ENCODE measurements at places on chromosomes 5 and 9. TPM values are rescaled to one million over a fixed set of nuclear protein-coding genes. Genes with fewer than 3 reads are reported as not detected.

GRCh38 chr9:98971168-98971914, 27.6 kb downstream of the COL15A1 start:
- no peaks in the 10 kb centered on the region for H3K4me1 ChIP-seq
- no peak overlapping the region for H3K4me3 ChIP-seq
- H3K36me3 ChIP-seq: no peaks in the 10 kb centered on the region
- H3K27ac ChIP-seq: no peak overlapping the region

The MED22 gene
- 44.6 TPM for total RNA-seq

DNA sequence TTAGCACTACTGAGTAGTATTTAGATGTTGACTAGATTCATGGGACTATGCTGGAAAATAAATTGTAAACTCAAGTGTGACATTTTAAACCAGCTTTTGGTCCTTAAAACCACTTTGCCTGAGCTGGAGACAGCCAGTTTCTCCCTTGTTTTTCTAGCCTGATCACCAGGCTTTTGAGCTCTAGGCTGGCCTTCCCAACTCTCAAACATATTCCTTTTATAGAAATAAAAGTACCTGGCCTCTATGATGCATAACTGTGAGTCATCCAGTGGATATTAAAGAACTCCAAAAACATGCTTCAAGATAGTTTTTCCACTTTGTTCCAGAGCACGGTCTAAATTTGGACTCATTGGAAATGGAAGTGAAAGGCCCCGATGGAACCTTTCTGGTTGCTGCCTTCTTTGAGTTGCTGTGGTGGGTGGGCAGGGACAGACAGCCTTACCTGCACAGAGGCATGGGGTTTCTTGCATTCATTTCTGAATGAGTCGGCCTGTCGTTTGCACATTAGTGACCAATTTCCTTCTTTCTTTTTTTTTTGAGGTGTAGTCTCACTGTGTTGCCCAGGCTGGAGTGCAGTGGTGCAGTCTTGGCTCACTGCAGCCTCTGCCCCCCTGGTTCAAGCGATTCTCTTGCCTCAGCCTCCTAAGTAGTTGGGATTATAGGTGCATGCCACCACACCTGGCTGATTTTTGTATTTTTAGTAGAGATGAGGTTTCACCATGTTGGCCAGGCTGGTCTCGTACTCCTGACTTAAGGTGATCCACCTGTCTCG, 43.1 kb downstream of the TRIO start:
- DNase-seq: no peak
- no peak overlapping the region for H3K4me3 ChIP-seq
- H3K36me3 ChIP-seq: no peaks in the 10 kb centered on the region
- no peaks in the 10 kb centered on the region for H3K27me3 ChIP-seq

GRCh38 chr5:133017964-133018363, 8.4 kb downstream of the ZCCHC10 start:
- peaks cover 34% of the 10 kb centered on the region for H3K36me3 ChIP-seq
- no peak overlapping the region for H3K27ac ChIP-seq
- DNase-seq: no peak

The TUT7 gene
- total RNA-seq: 49.1 TPM

DNA sequence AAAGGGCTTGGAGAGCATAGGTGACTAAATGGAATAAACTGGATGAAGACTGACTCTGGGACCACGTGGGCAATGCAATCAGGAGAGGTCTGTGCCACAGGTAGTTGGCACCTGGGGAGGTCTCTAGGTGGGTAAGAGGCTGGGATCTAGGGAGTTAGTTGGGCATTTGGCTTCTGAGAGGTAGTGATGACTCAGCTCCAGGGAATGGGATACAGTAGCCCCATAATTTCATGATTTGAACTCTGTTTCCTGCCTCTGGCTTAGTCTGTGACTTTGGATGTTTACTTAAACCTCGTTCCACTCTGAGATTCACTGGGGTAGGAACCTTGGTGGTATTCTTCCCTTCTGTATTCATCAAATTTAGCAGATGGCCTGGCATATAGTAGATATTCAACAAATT, 240.8 kb downstream of the KIF4B start:
- no peaks in the 10 kb centered on the region for H3K27me3 ChIP-seq
- no peak overlapping the region for H3K4me3 ChIP-seq
- H3K36me3 ChIP-seq: no peaks in the 10 kb centered on the region

The VCAN gene
- 1.1 TPM for total RNA-seq

DNA sequence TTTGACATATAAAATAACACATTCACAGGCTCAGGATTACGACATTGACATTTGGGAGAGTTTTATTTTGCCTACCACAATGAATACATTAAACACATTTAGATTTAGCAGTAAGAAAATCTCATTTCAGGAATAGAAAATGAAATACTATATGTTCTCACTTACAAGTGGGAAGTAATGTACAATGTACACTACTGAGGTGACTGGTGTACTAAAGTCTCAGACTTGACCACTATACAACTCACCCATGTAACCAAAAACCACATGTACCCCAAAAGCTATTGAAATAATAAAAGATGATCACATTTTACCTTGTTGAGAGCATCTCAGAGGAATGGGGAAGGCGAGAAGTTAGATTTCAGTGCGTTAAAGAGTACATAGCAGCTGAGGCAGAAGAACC, 1202.4 kb upstream of the SEMA6A start:
- H3K27ac ChIP-seq: no peak overlapping the region
- H3K4me3 ChIP-seq: no peak overlapping the region
- H3K4me1 ChIP-seq: no peaks in the 10 kb centered on the region
- DNase-seq: no peak

The TICAM2 gene
- 0.93 TPM for total RNA-seq

All from naive thymus-derived CD4-positive, alpha-beta T cell (primary cell).